ENCODE measurements at places on chromosomes 3 and 15.
A peak's percentile ranks its signal among the peaks of the same experiment; 100 is the strongest.

GRCh38 chr15:69648212-69648611, 195.6 kb downstream of the RPLP1 start:
- DNase-seq: no peak

DNA sequence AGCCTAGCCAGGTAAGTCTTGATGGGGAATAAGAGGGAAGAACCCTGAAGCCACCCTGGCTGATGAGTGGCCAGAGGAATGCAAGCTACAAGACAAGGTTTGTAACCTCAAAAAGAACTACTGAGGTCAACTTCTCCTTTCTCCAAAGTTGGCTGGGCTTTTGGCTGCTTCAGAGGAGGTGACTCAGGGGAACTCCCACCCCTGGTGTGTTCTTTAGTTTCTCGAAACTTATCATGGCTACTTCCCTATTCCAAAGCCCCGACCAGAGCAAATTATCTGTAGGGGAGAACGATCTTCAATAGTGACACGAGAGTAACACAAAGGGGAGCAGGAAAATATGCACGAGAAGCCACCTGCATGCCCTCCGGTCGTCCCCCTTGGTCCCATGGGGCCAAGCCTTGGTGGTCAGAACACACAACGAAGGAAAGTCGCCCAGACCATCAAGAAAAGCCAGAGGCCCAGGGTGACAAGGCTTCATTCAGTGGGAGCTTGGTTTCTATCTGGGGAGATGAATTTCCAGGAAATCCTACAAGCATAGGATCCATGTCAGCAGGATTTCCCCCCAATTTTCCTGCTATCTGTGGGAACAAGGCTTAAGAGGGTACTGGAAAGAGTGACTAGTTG, 6.5 kb upstream of the BCL2A1 start:
- DNase-seq: no peak

GRCh38 chr3:56291244-56291680, 177.0 kb downstream of the ERC2 start:
- no peak for DNase-seq

DNA sequence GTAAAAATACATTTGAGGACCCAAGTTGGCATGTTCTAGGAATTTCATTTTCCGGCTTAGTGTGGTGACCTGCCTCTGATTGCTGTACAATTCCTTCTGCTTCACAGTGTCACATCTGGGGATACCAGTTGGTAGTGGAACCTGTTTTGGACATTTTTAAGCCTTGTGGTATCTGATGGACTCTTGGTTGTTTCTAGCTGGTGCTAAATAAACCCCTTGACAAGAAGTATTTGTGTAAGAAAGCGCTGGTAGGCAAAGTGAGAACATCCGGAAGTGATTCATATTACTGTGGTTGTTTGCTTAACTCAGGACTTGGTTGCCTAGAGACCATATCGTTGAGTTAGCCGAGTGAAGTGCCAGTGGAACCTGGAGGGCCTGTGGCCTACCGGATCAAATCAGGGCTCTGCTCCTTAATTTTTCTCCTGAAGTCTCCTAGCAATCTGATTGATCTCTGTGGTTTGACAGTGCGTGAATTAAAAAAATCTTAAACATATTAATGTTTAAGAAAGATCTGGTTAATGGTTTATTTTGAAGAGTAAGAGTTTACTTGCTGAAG, 12.8 kb downstream of the IQGAP1 start:
- peak; percentile 25 for DNase-seq

DNA sequence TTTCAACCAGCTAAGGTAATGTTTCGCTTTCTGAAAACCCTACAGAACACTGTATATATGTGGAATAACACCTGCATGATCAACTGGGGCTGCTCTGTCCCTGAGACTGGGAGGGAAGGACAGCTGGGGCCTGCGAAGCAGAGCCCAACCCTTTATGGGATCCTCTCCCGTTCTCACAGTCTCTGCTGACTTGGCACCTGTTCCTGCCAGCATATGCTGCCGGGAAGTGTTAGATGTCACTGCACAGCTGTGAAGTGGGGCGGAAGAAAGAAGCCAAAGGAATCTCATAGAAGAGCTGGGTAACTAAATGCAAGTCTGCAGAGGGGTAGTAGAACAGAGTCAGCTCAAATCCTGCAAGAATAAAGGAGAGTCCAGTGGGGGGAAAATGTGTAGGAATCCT, 29.6 kb downstream of the LRRC3B start:
- no peak for DNase-seq

DNA sequence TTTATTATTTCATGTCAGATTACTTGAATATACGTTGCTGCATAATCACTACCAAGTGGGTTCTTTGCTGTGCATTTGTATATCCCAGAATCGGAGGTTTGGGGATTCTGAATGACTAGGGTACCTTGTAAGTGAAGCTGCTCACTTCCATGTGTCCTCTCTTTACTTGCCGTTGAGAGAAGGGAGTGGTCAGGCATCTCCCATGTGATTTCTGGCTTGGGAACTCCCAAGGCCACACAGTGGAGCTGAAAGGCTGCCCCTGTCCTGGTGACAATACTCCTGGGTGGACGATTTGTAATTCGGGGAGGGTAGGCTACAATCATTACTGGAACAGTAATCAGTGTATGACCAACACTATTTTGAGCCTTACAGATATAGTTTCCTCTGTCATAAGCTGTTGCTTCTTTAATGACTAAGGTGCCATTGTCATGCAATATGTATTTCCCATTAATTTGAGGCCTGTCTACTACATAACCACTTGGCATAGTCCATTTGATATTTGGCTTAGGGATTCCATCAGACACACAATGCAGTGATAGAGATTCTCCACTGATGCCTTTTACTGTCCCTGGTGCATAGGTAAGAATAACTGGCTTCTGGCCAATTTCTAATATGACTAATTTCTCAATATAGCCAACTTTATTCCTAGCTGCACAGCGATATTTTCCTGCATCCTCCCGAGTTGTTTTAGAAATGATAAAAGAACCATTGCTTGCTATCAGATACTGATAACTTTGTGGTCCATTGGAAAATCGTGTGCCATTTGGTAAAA, 24.0 kb downstream of the IGSF10 start:
- DNase-seq: no peak

GRCh38 chr3:150878996-150879575, 26.2 kb downstream of the MINDY4B start:
- no peak for DNase-seq

GRCh38 chr15:71334873-71335272, 219.6 kb downstream of the THSD4 start:
- no peak for DNase-seq

Measured in activated T-helper 1 cell treated with Interleukin-2 at 50 U/mL for 16 hours (primary cell).